ENCODE measurements at places on chromosomes 7 and 10.

DNA sequence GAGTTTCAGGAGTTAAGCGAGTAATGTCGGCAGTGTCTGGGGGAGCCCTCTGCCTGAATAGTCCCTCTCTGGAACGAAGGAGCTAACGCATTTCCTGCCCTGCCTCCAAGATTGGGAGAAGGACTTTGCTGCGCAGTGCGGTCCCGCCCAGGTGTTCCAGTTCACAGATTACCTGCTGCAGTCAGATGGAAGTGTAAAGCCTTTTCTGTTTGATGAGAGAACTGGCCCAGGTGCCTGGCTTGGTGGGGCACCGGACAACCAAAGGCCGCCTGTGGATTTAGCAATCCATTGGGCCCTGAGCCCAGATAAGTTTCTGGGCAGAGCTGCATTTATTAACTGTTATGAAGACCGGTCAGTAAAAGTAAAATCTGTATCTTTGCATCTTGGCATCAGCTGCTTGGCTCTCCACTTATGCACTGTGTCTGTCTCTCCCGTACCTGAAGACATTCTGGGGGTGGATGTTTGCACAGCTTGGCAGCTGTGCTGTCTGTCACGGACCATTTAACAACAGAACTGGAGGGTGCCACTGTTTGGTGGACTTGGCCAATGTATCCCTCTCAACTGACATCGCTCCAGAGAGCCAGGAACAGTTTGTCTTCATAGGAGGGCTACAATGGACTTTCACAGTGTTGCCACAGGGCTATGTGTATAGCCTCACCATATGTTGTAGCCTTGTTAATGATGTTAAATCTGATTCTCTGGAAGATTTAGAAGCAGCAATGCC is 654.7 kb upstream of the ZWINT start:
- DNase-seq, result no peak

DNA sequence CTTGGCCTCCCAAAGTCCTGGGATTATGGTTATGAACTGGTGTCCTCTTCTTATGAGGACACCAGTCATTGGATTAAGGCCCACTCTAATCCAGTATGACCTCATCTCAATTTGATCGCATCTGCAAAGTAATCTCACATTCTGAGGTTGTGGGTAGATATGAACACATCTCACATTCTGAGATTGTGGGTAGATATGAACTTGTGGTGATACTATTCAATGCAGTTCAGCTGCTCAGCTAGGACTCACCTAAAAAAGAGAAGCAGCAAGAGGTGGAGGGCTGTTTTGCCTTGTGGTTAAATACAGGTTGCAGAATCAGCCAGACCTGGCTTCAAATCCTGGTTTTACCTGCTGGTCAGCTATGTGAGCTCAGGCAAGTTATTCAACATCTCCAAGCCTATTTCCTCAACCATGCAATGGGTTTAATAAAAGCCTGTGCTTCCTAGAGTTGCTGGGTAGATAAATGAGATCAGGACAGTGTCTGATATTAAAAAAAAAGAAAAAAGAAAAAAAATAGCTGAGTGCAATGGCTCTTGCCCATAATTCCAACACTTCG is 8.5 kb upstream of the BAG3 start:
- DNase-seq, result no peak

DNA sequence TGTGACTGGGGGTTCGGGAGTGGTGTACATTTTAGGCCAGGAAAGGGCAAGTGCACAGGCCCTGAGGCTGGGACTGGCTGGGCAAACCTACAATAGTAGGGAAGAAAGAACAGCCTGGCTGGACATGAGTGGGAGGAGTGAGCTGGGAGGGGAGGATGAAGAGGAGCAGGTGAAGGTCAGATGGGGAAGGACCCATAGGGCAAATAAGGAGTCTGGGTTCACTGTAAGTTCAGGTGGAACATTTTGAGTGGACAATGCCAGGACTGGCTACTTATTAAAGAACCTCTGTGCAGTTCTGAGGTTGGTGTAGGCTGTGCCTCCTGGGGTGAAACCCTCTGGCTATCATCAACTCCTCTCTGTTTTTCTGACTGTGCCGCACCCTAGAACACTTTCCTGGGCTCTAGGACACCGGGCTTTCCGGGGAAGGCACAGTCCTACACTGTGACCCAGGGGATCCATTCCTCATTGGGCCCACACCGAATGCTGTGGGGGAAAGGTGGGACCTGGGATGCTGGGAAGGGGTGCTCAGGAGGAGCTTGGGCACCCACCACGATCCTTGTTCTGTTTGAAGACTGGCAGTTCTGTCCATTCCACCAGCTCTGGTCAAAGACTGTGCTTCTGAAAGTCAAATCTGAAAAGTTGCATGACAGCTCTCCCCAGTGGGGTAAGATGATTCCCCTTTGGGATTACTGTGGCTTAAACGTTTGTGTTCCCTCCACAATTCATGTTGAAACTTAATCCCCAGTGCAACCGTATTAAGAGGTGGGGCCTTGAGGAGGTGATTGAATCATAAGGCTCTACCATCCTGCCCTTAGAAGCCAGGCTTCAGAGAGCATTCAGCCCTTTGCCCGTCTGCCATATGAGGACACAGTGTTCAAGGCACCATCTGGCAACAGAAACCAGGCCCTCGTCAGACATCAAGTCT is 4.0 kb upstream of the MMP21 start:
- DNase-seq, result no peak

DNA sequence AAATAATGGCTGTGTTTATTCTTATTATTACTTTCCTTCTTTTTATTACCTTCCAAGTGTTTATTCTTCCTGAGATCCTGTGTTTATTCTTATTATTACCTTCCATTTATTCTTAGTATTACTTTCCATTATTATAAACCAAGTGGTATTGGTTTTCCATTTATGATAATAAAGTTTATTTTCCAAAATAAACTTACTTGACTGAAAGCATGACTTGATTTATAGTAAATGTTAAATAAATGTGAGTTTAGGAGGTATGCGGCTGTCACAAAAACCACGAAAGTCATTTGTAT is 20.2 kb downstream of the WIPF3 start:
- no peak for DNase-seq

DNA sequence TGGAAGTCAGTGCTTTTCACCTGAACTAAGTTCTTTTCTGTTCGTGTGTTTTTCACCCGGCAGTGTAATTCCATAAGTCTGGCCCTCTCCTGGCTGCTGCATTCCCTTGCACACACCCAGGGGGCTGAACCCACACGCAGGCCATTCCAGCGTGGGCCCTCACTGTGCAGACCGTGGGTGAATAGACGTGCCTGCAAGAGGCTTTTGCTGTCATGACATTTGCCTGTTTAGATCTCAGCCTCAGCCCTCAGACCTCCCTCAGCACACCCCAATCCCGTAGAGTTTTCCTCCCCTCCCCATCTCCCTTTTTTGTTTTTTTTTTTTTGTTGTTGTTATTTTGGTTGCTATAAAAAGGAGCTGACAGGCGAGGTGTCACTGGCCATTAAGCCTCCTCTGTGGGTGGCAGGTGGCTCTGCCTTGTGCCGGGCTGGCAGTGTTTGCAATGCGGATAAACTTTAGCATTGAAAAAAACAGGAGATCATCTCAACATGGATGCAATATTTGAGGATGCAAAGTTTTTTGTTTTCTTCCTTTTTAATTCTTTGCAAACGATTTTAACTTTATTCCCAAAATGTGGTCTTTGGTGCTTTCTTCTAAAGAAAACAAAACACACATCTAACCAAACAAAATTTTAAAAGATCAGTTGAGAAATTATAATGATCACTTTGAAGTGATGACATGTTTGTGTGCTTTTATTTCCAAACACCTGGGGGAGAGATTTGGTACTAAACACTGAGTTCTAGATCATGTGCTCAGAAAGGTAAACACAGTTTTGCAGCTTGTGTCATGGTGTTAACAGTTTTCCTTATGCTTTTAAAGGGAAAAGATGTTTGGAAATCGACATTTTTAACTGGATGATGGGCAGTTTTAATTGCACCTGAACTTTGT is 58.8 kb downstream of the WDR37 start:
- DNase-seq, result no peak

DNA sequence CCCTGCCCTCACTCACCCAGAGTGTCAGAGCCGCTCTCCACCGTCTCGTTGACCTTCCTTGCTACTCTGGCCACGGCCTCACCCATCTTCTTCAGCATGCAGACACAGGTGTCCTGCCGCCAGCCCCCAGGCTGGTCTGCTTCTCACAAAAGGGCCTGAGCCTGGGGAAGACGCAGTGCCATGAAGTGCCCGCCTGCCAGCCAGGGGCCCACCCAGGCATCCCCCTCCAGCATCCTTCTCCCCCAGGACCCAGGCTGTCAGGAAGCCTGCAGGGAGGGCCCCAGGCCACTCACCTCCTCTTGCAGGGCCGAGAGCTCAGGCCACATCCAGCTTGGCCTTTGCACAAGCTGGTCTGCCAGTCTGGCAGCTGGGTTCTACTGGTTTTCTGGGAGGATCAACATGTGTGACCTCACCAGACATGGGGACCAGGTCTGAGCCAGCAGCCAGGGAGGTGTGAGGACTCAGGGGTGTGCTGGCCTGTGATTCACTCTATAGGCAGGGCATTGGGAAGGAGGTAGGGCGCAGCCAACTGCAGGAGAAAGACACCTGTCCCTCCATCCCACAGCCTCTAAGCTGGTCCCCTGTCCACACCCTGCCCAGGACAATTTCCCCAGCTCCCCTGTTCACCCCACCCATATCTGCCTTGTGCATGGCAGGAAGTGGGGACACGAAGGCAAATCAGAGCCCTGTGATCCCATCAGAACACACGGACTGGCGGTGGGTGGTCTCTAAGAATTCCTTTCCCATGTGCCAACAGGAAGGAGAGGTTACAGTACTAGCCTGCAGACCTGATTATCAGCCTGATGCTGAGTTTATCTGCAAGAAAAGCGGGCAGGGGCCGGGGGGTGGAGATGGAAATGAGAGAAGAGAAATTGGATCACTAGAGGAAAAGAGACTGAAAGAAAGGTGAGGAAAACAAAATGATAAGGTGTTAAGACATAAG is 5.7 kb downstream of the LRRC20 start:
- DNase-seq, result no peak

- no peak for DNase-seq
Observed at GRCh38 chr10:114478281-114478680, 74.0 kb upstream of the AFAP1L2 start.

- DNase-seq, result no peak
Observed at GRCh38 chr10:62764011-62764410, 40.5 kb upstream of the ADO start.

DNA sequence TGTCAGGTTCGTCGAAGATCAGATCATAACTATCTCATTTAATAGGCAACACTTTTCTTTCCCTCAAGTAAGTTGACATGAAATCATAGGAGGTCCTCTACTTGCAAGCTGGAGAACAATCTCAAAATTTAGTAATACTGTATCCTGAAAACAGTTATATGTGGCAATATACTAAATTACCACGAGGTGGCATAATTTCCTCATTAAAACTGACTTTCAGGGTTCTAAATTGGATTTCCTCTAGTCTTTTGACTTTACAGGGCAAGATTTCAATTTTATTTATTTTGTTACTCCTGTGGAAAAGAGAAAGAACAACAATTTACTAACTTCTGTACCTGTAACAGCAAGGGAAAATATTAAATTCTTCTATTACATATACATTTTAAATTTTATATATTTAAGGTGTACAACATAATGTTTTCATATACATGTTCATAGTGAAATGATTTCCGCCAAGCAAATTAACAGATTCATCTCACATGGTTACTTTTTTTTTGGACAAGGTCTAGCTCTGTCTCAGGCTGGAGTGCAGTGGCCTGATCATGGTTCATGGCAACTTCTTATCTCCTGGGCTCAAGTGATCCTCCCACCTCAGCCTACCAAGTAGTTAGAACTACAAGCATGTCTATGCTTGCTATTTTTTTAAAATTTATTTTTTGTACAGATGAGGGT is 53.4 kb upstream of the CYP2C18 start:
- DNase-seq, result no peak

GRCh38 chr7:41956705-41957104 is 253.8 kb upstream of the INHBA start:
- DNase-seq, result no peak

DNA sequence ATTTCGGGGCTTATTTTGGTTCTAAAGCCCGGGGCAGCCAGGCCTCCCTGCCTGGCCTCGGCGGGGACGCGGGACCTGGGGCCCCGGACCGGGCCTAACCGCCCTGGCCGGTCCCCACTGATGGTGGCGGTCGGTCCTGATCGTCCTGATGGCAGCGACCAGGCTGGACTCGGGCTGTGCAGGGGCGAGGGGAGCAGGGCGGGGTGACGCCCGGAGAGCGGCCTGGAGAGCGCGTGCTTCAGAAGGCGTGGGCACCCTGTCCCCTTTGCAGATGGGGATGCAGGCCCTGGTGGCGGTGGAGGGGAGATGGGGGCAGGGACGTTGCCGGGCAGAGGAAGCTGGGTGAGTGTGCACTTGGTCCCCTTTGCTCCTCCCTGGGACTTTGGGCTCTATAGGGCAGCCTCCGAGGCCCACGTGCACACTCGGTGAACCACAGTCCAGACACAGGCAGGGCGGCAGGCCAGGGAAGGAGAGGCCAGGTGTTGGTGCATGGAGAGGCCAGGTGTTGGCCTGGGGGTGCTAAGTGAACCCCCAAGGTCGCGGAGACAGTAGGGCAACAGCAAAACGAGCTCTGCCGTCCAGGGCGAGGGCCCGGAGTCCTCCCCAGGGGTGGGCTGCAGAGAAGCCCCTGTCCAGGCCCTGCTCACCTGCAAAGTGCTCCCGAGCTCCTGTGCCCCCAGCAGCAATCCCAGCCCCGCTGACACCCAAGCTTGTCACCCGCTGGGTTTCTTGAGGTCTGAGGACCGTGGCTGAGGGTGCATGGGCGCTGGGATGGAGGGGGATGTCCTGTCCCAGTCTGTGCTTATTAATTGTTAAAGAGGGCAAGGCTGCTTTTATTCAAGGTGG is 42.4 kb upstream of the FAM20C start:
- no peak for DNase-seq

DNA sequence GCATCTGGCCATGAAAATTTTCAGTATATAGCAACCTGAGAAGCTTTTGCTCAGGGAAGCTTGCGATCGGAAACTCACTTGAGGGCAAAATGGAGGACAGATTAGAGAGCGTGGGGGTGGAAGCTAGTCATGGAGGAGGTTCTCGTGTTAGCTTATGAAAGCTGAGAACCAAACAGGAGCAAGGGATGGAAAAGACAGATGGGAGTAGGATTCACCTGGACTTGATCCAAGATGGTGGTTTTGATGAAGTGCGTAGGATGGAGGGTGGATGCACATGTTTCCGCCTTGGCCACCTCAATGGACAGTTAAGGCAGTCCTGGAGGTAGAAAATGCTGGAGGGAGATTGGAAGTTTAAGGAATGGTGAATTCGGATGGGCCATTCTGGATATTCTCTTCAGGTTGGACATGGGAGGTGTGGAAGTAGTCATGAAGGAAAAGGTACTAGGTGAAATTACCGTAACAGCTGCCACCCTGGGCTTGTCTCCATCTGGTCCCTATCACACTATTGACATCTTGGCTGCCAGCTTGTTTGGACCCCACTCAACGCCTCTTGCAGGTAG is 6.3 kb upstream of the C10orf95 start:
- DNase-seq, result no peak

- DNase-seq, result no peak
Observed at GRCh38 chr7:1603346-1604225, 33.8 kb upstream of the PSMG3 start.

DNA sequence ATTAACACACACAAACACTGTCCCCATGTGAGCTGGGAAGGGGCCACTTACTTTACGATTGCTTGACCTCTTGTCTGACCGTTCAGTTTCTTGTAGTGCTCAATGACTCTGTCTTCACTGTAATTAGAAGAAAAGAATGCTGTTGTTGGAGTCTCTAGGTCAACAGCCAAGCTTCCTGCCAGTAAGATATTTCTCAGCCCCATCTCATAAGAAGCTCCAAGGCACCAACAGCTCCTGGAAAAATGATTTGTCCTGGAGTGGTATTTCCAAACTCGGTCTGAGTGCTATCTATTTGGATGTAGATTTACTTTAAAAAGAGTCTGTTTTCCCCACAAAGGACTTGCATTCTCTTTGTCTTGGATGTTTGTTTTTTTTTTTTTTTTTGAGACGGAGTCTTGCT is 153.7 kb downstream of the PRPF18 start:
- DNase-seq, result no peak
